ENCODE measurements at places on chromosomes 13 and 19. TPM values are rescaled to one million over a fixed set of nuclear protein-coding genes. Genes with fewer than 3 reads are reported as not detected.

GIPC3 gene
- 16.8 TPM for total RNA-seq

- peaks cover 6% of the 10 kb centered on the region for H3K4me1 ChIP-seq
- H3K27me3 ChIP-seq, result peaks cover 25% of the 10 kb centered on the region
- no peak overlapping the region for H3K4me3 ChIP-seq
- no peak overlapping the region for H3K27ac ChIP-seq
Observed at GRCh38 chr19:8639821-8640401, 9.5 kb downstream of the NFILZ start.

DNA sequence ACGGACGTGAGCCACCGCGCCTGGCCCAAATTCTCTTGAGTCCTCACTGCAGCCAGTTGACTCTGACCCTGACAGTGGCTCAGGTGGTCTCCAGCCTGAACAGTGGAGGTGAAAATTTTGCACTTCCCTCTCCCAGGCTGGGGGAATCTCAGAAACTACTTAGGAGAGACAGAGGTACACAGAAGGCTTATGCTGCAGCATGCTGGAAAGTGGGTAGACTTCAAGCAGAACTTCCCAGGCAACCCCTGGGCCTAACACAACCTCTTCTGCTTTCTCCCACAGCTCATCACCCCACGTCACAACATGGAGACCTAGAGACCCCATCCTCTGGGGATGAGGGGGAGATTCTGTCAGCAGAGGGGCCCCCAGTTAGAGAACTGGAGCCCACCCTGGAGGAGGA lies 14.4 kb downstream of the NCAN start:
- peaks cover 79% of the 10 kb centered on the region for H3K27me3 ChIP-seq
- no peak overlapping the region for H3K27ac ChIP-seq
- ATAC-seq, result no peak

HSPB6 gene
- total RNA-seq, result 104 TPM

GRCh38 chr13:34751492-34751891 lies 190.6 kb upstream of the NBEA start:
- H3K27me3 ChIP-seq, result no peaks in the 10 kb centered on the region
- H3K4me3 ChIP-seq, result no peak overlapping the region
- H3K4me1 ChIP-seq, result peaks cover 34% of the 10 kb centered on the region
- no peak overlapping the region for H3K27ac ChIP-seq
- no peaks in the 10 kb centered on the region for H3K36me3 ChIP-seq
- ATAC-seq, result no peak

PSG6 gene
- not detected for total RNA-seq

GRCh38 chr13:20686863-20687579 lies 16.5 kb upstream of the IL17D start:
- no peak for ATAC-seq
- no peak overlapping the region for H3K4me3 ChIP-seq
- no peak overlapping the region for H3K27ac ChIP-seq
- no peaks in the 10 kb centered on the region for H3K4me1 ChIP-seq
- H3K27me3 ChIP-seq, result no peaks in the 10 kb centered on the region

DNA sequence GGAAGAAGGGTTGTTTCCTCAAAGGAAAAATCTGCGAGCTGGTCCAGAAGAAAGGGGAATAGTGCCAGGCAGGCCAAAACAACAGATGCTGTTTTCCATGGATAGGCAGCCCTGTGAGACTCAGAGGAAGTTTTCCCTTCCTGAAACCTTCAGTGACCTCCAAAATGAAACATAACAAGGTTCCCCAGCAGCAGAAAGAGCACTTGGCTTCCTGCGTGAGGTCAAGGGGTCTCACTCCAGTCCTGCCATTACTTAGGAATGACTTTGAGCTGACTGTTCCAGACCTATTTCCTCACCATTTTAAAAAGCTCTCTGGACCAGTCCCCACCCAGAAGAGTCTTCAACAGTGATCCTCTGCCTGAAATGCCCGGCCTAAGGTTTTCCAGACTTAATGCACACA lies 104.6 kb upstream of the IPO5 start:
- ATAC-seq, result no peak
- no peak overlapping the region for H3K4me3 ChIP-seq
- H3K27ac ChIP-seq, result no peak overlapping the region
- H3K36me3 ChIP-seq, result no peaks in the 10 kb centered on the region

- no peaks in the 10 kb centered on the region for H3K4me1 ChIP-seq
- ATAC-seq, result no peak
- H3K36me3 ChIP-seq, result no peaks in the 10 kb centered on the region
- no peak overlapping the region for H3K27ac ChIP-seq
- no peaks in the 10 kb centered on the region for H3K27me3 ChIP-seq
- no peak overlapping the region for H3K4me3 ChIP-seq
Observed at GRCh38 chr13:110605132-110605531, 10.2 kb upstream of the NAXD start.

DNA sequence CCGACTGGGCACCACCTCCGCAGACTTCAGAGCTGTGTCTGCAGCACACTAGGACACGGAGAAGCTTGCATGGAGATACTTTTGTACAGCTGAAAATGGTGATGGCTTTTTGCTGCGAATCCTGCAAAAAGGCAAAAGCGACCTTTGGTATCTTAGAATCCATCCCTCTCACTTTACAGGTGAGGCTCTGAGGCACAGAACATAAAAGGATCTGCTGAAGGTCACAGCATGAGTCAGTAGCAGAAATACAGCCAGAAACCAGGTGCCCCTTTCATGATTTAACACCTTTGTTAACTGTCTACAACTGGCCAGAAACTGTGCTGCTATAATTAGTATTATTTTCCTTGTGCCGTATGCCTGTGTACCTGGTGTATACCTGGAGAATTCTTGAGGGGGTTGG lies 48.3 kb downstream of the EFNB2 start:
- no peak for ATAC-seq
- H3K27ac ChIP-seq, result peak overlapping the region; percentile 91
- H3K36me3 ChIP-seq, result no peaks in the 10 kb centered on the region
- no peak overlapping the region for H3K4me3 ChIP-seq

DNA sequence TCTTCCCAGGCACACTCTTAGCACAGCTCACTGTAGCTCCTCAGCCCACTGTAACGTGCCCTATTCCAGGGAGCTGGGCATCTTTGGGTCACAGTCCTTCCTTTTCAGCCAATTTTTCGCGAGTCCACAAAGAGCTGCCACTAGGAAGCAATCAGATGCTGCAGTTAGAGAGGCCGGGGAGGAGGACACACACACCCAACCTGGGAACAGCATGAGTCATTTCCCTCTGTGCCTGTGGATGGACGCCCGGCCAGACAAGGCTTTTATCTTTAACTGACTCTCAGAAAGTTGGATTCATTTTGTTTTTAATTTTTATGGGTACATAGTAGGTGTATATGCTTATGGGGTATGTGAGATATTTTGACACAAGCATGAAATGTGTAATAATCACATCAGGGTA lies 918.6 kb downstream of the UQCRFS1 start:
- no peaks in the 10 kb centered on the region for H3K4me1 ChIP-seq
- no peaks in the 10 kb centered on the region for H3K36me3 ChIP-seq
- no peak overlapping the region for H3K27ac ChIP-seq
- no peak for ATAC-seq
- H3K27me3 ChIP-seq, result peaks cover 7% of the 10 kb centered on the region
- H3K4me3 ChIP-seq, result no peak overlapping the region

DNA sequence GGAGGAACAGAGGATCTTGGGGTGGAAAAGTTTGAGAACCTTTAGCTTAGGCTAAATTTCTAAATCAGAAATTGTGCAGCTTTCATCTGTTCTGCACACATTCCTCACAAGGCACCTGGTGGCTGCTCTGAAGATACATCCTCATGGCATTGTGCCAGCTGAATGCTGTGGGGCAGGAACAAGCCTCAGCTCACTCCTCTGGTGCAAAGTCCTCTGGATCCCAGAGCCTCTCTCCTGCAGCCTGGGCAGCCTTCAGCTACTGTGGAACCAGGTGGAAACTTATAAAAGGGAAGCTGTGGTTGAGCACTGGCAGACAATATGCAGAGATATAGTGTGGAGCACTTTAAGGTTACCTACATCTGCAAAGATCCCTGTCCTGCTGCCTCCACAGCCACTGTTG lies 72.3 kb downstream of the KCTD12 start:
- no peak overlapping the region for H3K4me3 ChIP-seq
- H3K27ac ChIP-seq, result no peak overlapping the region
- no peaks in the 10 kb centered on the region for H3K27me3 ChIP-seq
- ATAC-seq, result no peak

DNA sequence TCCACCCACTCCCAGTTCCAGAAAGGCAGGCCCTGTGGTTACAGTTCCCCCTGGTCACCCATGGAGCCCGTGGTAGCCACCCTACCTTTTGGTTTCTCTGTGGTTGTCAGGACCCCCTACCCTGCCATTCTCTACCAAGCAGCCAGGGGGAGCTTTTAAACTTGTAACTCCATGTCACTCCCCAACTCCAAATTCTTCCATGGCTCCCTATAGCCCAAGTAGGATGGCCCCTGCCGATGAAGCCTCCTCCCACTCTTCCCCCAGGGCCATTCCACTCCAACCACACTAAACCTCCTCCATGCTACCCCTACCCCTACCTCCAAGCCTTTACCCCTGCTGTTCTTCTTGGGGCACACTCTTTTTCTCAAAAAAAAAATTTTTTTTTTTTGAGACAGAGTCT lies 2.2 kb downstream of the S1PR2 start:
- no peak for ATAC-seq
- no peak overlapping the region for H3K27ac ChIP-seq
- H3K4me3 ChIP-seq, result peak overlapping the region; percentile 97
- no peaks in the 10 kb centered on the region for H3K27me3 ChIP-seq
- no peaks in the 10 kb centered on the region for H3K4me1 ChIP-seq

DNA sequence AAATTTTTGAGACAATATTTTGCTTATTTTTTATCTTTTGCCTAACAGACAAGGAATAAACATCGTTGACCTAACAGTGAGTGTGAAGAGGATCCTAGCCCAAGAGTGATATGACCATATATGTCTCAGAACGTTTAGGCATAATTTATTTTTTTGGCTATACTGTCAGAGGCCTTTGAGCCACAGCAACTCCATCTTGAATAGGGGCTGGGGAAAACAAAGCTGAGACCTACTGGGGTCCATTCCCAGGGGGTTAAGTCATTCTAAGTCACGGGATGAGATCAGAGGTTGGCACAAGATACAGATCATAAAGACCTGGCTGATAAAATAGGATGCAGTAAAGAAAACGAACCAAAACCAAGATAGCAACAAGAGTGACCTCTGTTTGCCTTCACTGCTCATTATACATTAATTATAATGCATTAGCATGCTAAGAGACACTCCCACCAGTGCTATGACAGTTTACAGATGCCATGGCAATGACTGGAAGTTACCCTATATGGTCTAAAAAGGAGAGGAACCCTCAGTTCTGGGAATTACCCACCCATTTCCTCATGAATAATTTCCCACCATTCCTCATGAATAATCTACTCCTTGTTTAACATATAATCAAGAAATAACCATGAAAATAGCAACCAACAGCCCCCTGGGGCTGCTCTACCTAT lies 510.9 kb upstream of the PCDH9 start:
- H3K36me3 ChIP-seq, result no peaks in the 10 kb centered on the region
- H3K4me3 ChIP-seq, result no peak overlapping the region
- ATAC-seq, result no peak
- no peaks in the 10 kb centered on the region for H3K4me1 ChIP-seq
- H3K27ac ChIP-seq, result no peak overlapping the region
- no peaks in the 10 kb centered on the region for H3K27me3 ChIP-seq

DNA sequence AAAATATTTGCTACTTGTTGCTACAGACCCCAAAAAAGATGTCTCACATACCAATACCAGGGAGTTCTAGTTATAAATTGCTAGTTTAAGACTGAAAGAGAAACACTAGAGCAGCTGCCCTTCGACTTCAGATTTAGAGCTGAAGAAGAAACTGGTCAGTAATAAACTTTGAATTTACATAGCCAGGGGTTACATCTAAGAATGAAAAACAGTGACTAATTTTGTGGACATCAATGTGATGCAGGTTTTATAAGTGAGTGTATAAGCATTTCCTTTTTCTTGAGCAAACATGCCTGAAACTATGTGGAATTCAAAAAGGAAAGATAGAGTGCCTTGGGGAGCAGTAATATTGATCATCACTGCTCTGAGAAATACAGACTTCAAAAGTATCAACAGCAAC lies 724.9 kb upstream of the MIR17HG start:
- H3K4me3 ChIP-seq, result no peak overlapping the region
- ATAC-seq, result no peak
- no peaks in the 10 kb centered on the region for H3K36me3 ChIP-seq
- no peaks in the 10 kb centered on the region for H3K27me3 ChIP-seq
- H3K4me1 ChIP-seq, result no peaks in the 10 kb centered on the region
- no peak overlapping the region for H3K27ac ChIP-seq

GRCh38 chr13:27481766-27482165 lies 31.4 kb upstream of the MTIF3 start:
- H3K4me3 ChIP-seq, result no peak overlapping the region
- H3K27ac ChIP-seq, result no peak overlapping the region
- no peak for ATAC-seq
- no peaks in the 10 kb centered on the region for H3K4me1 ChIP-seq
- peaks cover 39% of the 10 kb centered on the region for H3K27me3 ChIP-seq
- no peaks in the 10 kb centered on the region for H3K36me3 ChIP-seq

POLRMT gene
- 22.1 TPM for total RNA-seq

ZNF226 gene
- 25.4 TPM for total RNA-seq

SLC10A2 gene
- not detected for total RNA-seq

DNA sequence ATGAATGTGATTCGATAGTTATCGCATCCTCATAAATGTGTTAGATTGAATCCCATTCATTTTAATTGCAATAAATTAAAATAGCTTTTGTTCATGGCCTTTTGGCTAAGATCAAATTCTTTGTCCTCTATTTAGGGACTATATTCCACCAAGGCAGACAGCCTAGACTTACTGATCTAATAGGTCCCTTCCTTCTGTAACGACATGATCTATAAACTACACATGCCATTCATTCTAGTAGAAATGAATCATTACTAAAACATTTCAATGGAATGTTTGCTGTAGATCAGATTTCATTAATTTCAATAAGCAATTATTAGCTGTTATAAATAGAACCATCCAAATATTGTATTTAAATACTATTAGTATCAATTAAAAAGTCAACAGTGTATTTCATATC lies 526.6 kb upstream of the KLHL1 start:
- no peak for ATAC-seq
- H3K4me1 ChIP-seq, result no peaks in the 10 kb centered on the region
- H3K27ac ChIP-seq, result no peak overlapping the region
- H3K27me3 ChIP-seq, result no peaks in the 10 kb centered on the region
- no peaks in the 10 kb centered on the region for H3K36me3 ChIP-seq

- H3K4me1 ChIP-seq, result no peaks in the 10 kb centered on the region
- H3K27me3 ChIP-seq, result peaks cover 84% of the 10 kb centered on the region
- no peak for ATAC-seq
- H3K27ac ChIP-seq, result no peak overlapping the region
Observed at GRCh38 chr19:40219721-40220276, 1.6 kb upstream of the TTC9B start.

- H3K4me1 ChIP-seq, result peaks cover 5% of the 10 kb centered on the region
- no peak for ATAC-seq
- H3K27me3 ChIP-seq, result no peaks in the 10 kb centered on the region
- H3K36me3 ChIP-seq, result no peaks in the 10 kb centered on the region
- H3K4me3 ChIP-seq, result peak overlapping the region; percentile 98
Observed at GRCh38 chr19:3095441-3096191, 1.5 kb downstream of the GNA11 start.

GRCh38 chr19:7897292-7897691 lies 6.4 kb upstream of the MAP2K7 start:
- H3K36me3 ChIP-seq, result no peaks in the 10 kb centered on the region
- H3K4me1 ChIP-seq, result no peaks in the 10 kb centered on the region
- no peak overlapping the region for H3K27ac ChIP-seq
- no peak overlapping the region for H3K4me3 ChIP-seq
- no peak for ATAC-seq
- peaks cover 47% of the 10 kb centered on the region for H3K27me3 ChIP-seq

ZNF724 gene
- total RNA-seq, result not detected
